ENCODE measurements at places on chromosomes 11 and 22.

GRCh38 chr22:23110922-23111527, 30.8 kb downstream of the RSPH14 start:
- DNase-seq: no peak

DNA sequence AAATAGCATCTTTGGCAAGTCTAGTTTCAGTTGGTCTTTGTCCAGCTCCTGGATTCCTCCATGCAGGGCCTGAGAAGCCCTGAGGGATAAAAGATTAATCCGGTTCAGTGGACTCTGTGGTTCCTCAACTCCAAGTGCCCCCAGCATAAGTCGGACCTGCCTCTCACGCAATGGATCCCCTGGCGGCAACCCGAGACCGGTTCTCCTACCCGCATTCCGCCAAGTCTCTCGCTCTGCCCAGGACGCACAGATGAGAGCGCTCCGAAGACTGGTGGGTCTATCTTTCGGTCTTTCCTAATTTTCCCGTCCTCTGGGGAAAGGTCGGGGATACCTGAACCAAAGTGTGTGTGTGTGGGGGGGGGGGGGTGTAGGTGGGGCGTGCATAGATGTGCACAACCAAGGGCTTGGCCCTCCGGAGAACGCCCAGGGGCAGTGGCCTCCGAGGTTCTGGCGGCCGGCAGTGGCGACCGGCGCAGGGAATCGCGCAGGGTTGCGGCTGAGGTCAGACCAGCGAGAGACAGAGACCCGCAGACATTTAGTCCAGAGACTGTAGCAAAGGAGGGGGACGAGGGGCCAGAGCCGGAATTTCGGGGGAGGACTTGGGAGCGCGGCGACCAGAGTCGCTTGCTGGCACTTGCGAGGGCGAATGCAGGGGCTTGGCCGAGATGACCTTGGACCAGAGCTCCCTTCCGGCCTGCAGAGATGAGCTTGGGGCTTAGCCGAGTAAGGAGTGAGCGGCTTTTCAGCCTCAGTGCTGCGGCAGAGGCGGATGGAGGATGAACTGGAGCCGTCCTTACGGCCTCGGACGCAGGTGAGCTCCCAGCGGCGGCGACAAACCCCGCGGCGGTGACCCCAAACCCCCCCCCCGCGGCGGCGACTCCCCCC, 712 bp upstream of the SLC2A11 start:
- no peak for DNase-seq

DNA sequence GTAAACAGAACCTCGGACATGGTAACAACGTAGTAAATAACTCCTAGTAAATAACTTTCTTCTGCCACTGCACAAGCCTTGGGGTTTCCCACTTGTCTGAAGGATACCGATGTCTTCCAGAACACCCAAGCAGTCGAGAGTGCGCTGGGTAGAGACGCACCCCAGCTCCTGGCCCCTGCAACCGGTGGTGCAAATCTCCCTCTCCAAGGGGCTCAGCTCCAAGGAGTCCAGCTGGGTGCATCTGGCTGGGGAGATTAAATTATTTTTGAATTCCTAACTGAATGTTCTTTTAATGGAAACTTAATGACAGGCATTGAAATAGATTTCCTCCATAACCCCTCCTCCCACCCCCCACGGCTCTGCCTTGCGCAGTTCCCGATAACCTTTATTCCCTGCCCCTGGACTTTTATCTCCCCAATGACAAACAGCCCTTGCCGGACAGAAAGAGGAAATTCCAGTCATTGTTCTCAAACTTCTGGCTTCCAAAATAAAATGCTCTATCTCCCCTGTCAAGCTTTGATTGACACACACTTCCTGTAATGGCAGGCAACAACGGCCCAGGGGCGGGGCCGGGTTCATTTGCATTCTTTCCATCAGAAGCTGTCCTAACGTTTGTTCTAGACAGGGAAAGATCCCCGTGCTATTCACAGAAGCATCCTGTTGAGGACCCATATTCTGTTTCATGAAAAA, 31.2 kb downstream of the KCNJ1 start:
- no peak for DNase-seq

GRCh38 chr22:49767355-49768062, 60.2 kb downstream of the BRD1 start:
- DNase-seq: no peak

- DNase-seq: no peak
Observed at GRCh38 chr11:121681550-121682268, 228.9 kb upstream of the SORL1-AS1 start.

- no peak for DNase-seq
Observed at GRCh38 chr11:18699269-18699596, 654 bp downstream of the TMEM86A start.

DNA sequence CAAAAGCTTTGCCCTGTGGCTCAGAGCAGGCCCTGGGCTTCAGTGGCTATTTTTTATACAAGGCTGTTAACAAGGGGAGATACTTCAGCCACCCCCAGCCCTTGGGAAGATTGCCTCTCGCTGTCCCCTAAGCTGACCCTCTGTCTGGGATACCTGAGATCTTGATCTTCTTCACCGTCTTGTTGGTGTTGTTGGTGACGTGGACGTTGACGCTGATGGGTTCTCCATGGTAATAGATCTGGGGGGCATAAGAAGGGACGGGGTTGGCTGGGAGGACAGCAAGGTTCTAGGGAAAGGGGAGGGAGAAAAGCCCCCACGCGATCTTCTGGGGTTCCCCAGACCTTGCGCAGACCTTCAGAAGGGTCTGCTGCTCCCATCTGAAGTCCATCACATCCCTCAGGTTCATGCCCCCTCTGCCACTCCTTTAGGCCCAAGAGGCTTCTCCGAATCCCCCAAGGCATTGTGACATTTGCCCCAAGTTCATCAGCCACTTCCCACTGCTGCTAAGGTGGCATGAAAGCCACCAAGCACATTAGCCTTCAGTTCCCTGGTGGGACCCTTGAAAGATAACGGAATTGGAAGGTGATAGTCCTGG, 36.7 kb downstream of the TPBGL start:
- no peak for DNase-seq

GRCh38 chr11:81916451-81916850, 817.2 kb downstream of the FAM181B start:
- no peak for DNase-seq

GRCh38 chr11:36053281-36053680, 109.4 kb downstream of the LDLRAD3 start:
- no peak for DNase-seq

GRCh38 chr22:46058091-46058420, 81.1 kb upstream of the WNT7B start:
- DNase-seq: no peak

DNA sequence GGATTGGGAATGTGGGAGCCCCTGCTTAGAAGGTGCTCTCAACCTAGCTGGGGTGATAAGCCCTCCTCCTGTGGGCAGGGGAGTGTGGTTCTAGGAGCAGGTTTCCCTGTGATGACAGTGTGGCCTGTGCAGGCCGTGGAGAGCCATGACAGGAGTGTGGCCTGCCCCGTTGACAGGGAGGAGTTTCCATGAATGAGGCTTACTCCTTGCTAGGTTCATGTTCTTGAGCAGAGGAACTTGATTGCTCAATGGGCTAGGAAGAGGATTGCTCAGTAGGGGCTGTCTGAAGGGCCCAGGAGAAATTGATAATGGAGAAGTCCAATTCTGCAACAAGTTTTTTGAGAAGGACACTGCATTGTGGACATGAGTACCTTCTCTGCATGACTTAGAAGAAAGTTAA, 92.0 kb downstream of the PPP6R3 start:
- DNase-seq: no peak

DNA sequence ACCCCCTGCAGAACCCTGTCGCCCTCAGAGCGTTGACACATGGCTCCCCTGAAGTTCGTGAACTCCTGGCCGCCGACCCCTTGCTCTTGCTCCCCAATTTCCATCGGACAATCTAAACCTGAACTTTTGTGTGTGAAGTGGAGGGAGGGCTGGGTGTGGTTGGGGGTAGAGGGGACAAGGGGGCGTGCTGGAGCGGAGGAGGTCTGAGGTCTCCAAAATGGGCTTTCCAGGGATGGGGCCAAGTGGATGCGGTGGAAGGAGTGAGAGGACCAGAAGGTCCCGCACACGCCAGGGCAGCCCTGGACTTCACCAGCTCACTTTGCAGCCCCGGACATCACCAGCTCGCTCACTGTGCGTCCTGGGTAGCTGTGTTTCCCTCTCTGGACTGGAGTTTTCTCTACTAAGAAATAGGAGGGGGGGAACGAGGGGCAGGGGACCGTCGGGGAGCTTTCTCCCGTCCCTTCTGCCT, 18.6 kb downstream of the CREB3L1 start:
- no peak for DNase-seq

Measured in T1000 (cell line).